ENCODE measurements at places on chromosomes 2 and 18. TPM values are rescaled to one million over a fixed set of nuclear protein-coding genes. Genes with fewer than 3 reads are reported as not detected.

- DNase-seq: no peak
These were observed 690.8 kb upstream of the CELF4 start for GRCh38 chr18:38256366-38256765.

GRCh38 chr18:77199707-77200106 is 49.9 kb upstream of the GALR1 start:
- DNase-seq: no peak

DNA sequence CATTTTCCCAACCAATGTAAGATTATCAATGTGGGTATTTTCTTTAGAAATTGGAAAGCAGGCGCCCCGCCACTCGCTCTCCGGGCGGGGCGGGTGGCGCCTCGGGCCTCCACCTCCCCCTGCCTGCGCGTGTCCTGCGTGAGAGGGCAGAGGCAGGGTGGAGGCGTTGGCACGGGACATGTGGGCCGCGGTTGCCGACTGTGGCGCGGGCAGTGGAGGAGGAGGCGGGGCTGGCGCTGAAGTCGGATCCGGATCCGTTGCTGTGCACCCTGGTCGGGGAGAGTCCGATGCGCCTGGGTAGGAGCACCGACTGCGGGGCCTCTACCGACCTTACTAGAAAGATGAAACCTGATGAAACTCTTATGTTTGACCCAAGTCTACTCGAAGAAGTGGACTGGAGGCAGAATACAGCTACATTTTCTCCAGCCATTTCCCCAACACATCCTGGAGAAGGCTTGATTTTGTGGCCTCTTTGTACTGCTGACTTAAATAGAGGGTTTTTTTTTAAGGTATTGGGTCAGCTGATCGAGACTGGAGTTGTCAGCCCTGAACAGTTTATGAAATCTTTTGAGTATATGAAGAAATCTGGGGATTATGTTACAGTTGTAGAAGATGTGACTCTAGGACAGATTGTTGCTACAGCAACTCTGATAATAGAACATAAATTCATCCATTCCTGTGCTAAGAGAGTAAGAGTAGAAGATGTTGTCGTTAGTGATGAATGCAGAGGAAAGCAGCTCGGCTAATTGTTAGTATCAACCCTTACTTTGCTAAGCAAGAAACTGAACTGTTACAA is 37.9 kb downstream of the PMS1 start:
- DNase-seq: no peak

- DNase-seq: no peak
These were observed 29.9 kb downstream of the C18orf54 start for GRCh38 chr18:54387631-54388030.

The POTEI gene
- total RNA-seq: 0.05 TPM

The GREB1 gene
- total RNA-seq: 9.1 TPM

The GAREM1 gene
- total RNA-seq: 15.9 TPM

All from urinary bladder (tissue), 4 donors.